Activated T-cell treated with anti-CD3 and anti-CD28 coated beads for 1 hour (primary cell): ENCODE measurements at places on chromosomes 2 and 18.

- no peak for DNase-seq
These were observed 41.2 kb upstream of the RAB27B start for GRCh38 chr18:54787121-54787520.

GRCh38 chr2:224190234-224190935 is 151.3 kb upstream of the SERPINE2 start:
- DNase-seq = no peak

DNA sequence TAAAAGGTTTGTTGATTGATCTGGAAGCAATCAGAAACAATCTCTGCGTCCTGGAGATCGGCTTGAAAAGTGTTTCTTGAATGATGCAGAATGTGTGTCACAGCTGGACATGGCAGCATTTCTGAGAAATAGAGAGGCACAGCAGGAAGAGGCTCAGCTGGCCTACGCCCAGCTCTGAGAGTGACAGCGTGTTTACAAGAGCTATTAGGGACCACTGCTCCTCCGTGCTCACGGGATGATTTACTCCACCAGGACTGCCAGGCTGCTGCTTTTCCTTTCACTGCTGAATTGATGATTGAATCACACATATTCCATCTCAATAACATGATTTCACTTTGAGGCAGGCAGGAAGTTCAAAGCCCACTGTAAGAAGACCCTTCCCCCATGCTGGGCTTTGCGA is 62.8 kb downstream of the GALNT14 start:
- no peak for DNase-seq

DNA sequence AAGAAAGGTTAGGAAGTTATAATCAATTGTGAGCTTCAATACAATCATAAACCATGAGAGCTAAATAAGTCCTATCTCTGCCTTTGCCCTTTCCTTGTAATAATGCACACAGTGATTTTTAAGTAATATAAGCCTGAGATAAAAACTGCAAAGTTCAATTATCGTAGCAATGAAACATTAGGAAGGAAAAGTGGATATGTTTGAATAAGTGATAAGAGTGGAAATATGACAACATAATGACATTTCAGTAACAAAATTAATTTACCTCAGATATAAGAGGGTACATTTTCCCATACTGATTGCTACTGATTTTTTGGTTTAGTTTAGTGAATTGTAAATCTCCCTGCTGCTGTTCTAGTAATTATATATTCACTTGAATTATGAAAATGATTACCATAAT is 164.2 kb upstream of the FANCL start:
- DNase-seq = no peak

- peak; percentile 35 for DNase-seq
These were observed 23.5 kb upstream of the C18orf32 start for GRCh38 chr18:49510393-49511115.

DNA sequence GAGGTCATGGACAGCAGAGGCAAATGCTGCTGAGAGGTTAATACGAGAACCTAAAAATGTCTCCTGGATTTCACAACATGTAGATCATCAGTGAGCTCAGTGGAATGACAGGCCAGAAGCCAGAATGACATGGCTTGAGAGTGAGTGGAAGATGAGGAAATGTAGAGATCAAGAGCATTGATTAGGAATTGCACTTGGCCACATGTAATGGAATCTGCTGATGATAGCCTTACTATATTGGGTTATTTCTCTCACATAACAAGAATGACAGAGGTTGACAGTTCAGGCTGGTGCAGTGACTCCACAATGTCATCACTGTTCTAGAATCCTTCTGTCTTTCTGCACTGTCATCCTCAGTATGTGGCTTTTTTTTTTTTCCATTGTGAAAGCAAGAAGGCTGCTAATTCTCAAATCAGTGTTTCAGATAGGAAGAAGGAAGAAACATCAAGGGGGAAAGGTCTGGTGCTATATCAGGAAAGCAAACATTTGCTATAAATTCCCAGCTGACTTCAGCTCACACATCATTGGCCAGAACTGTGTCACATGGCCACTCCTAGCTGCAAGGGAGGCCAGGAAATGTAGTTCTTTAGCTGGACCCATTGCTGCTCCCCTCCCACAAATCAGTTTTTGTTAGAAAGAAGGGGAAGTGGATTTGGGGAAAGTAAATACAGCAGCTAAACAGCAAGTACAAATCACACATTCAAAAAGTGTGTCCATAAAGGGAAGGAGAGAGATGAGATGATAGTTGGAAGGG is 127.2 kb downstream of the FAM161A start:
- DNase-seq = no peak

- DNase-seq = peak; percentile 67
These were observed 80.9 kb downstream of the XDH start for GRCh38 chr2:31333527-31334183.

- no peak for DNase-seq
These were observed 20.6 kb downstream of the SERPINB10 start for GRCh38 chr18:63928331-63928730.

DNA sequence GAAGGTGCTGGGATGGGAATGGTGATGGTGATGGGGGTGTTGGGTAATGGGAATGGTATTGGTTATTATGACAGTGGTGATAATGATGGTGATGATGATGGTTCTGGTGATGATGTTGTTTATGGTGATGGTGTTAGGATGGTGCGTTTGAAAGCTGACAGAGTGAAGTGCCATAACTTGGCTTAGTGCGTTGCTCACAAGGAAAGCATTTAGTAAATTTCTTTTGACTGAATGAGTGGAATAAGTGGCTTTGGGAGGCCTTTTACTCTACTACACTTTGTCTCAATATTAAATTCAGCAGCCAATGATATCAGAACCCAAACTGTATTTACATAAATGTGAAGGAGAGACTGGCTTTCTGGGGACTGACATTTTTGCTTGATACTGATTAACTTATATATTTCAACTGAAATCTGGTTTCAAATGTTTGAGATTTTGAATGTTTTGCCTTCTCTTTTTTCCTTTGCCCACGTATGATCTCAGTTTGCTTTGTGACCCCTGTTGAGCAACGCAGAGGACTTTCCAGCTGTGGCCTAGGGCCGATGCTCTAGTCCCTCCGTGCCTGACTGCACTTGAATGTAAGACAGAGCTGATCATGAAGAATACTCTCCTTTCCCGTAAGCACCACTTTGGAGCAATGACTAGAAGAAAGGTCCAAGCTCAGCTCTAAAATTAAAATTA is 128.5 kb upstream of the SH3BP4 start:
- DNase-seq = no peak

GRCh38 chr2:234768608-234769196 is 183.1 kb upstream of the SH3BP4 start:
- no peak for DNase-seq

- DNase-seq = no peak
These were observed 114.7 kb downstream of the RTP5 start for GRCh38 chr2:241984271-241984655.

GRCh38 chr2:25567406-25567805 is 106.0 kb downstream of the DTNB start:
- no peak for DNase-seq

- DNase-seq = no peak
These were observed 309.9 kb upstream of the RAB12 start for GRCh38 chr18:8299054-8299980.

DNA sequence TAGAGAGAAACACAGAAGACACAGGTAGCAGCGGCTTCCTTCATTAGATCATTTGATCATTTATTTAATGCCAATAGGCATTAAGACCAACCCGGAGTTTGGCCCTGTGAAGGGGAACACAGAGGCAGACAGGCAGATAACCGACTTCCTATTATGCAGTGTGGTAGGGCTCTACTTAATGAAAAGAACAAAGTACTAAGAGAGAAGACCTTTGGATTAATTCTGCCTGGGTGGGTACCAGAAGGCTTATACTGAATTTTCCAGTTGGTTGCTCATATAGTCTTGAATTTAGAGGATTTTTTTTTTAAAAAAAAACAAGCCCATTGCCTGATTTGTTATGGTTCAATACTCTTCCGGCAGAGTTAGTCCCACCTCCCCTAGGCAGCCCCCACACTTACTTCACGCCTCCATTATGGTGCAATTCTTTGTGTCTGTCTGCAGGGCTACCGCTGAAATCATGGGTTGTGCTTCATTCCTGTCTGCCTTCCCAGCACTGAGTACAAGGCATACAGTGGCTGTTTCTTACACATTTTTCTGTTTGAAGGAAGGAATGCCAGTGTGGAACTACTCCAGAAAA is 244.3 kb upstream of the APCDD1 start:
- DNase-seq = no peak

DNA sequence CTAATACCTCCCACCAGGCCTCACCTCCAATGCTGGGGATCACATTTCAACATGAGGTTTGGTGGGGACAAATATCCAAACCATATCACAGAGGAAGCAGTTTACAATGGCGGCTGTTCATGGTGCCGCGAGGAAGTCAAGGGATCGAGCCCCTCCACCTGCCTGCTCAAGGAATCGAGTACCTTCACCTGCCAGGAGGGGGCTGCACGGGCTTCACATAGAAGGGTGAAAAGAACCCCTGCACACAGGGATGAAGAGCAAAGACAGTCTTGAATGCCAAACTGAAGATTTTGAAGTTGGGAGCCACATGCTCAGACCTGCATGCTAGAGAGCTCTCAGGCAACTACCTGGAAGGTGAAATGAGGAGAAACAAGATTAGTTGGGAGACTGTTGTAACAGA is 110.3 kb downstream of the KCNF1 start:
- no peak for DNase-seq

DNA sequence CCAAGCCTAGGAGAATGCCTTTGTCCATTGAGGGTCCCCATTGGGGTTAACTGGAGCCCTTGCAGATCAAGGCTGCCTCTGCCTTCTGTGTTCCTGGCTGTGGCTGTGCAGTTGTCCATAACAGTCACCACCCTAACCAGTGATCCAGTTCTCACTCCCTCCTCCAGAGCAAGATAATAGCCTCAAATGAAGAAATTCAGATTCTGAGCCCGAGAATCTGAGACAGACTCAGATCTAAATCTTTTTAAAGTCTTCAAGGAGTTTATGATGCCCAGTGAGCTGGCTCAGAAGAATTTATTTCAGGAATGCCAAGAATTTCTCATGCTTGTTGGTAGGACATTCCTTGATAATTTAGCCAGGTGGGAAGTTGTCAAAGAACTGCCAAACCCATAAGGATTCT is 44.3 kb upstream of the RAB6C start:
- DNase-seq = no peak

DNA sequence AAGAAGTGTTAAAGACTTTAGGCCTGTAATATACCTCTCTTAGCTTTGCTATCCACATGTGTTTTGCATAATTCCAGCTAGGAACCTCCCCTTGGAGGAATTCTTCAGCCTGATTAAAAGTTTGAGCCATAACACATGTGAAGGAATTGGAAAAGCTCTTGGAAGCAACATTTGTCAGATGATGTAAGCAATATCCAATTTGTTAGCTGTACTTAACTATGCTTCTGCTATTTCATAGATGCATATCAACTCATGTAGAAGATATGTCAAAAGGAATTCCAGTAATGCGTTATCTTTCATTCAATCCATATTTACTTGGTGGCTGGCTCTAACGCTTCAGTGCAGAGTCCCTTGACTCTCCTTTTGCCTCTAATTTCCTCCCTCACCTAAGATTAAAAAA is 46.2 kb downstream of the PKP4 start:
- DNase-seq = no peak

- DNase-seq = no peak
These were observed 134.2 kb upstream of the SPRED2 start for GRCh38 chr2:65566617-65567016.
